ENCODE measurements at places on chromosomes 12 and 14.

DNA sequence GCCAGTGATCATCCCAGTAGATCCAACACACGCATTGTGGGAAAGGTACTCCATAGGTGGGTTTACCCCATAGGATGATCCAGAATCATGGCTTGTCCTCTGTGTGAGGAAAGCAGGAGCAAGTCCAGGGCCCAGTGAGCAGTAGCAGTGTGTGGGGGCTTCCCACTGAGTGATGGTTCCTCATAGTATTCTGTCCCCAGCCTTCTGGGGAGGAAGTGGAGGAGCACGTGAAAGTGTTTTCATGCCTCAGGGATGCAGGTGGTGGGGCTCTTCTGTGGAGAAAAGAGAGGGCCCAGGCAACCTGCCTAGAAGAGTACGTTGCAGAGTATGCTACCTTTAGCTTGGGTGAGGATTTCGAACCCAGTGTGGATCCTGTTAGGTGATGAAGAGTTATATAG lies 56.5 kb downstream of the SUSD6 start:
- DNase-seq: no peak

GRCh38 chr12:53849113-53849512 lies 89.5 kb upstream of the HOXC13 start:
- no peak for DNase-seq

DNA sequence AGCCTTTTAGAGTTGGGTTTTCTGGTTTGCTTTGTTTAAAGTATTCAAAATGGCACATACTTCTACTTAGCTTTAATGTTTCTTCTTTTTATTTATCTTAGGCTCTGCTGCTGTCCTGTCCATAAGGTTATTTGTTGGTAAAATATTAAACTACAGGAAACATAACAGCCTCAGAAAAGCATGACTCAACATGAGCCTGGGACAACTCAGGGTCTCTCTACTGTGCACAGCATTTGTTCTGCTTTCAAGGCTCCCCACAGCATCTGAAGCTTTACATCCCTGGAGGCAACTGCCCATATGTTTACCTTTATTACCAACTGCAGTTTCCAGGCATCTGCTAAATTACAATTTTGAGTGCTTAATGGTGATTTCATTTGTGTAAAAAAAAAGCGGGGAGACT lies 954.2 kb upstream of the FBXO33 start:
- DNase-seq: no peak

GRCh38 chr12:43315961-43316360 lies 236.0 kb downstream of the ADAMTS20 start:
- no peak for DNase-seq

DNA sequence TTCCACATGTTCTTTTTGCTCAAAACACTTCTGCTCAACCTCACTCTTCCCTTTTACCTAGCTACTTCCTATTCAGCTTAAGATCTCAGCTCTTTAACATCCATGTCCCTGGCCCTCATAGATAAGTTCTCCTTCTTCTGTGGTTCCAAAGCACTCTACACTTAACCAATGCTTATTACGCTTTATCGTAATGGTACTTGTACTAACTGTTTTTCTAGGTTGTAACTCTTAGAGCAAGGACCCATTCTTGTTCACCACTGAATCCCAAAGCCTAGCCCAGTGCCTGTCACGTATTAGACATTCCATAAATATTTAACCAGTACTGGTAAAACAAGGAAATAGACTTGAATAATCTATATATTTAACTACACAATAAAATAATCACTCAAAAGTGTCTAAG lies 5.3 kb downstream of the SLC41A2 start:
- no peak for DNase-seq

DNA sequence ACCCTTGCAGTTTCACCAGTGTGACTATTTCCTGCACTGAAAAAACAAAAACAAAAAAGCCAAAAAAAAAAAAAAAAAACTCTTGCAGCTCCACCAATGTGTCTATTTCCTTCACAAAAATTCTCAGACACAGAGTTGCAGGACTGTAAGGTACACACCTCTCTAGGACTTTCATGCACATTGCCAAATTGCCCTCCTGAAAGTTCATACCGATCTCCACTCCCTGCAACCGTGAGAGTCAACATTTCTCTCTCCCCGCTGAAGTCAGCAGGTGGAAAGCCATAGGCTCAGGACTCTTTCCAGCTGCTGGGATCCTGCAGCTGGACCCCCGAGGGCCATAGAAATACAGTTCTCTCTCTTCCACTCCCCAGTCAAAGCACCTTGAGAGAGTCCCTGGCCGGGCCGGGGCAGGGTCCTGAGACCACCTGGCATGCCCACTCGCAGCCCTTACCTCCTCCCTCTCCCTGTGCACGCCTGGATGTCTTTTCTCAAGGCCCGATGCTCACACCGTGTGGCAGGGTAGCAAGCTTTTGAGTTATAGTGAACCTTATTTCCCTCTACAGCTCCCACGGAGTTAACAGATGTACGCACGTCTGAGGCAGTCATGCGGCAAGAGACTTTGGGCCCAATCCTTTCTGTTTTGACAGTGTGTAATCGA lies 23.6 kb downstream of the MMAB start:
- no peak for DNase-seq

GRCh38 chr14:56569174-56569573 lies 10.4 kb upstream of the TMEM260 start:
- no peak for DNase-seq

GRCh38 chr12:85413266-85413665 lies 133.2 kb downstream of the ALX1 start:
- DNase-seq: no peak

- no peak for DNase-seq
These were observed 52.1 kb downstream of the LRCOL1 start for GRCh38 chr12:132558042-132558856.

- no peak for DNase-seq
These were observed 30.4 kb upstream of the RIMBP2 start for GRCh38 chr12:130746546-130746945.

GRCh38 chr14:29743531-29743930 lies 184.1 kb downstream of the PRKD1 start:
- DNase-seq: no peak

DNA sequence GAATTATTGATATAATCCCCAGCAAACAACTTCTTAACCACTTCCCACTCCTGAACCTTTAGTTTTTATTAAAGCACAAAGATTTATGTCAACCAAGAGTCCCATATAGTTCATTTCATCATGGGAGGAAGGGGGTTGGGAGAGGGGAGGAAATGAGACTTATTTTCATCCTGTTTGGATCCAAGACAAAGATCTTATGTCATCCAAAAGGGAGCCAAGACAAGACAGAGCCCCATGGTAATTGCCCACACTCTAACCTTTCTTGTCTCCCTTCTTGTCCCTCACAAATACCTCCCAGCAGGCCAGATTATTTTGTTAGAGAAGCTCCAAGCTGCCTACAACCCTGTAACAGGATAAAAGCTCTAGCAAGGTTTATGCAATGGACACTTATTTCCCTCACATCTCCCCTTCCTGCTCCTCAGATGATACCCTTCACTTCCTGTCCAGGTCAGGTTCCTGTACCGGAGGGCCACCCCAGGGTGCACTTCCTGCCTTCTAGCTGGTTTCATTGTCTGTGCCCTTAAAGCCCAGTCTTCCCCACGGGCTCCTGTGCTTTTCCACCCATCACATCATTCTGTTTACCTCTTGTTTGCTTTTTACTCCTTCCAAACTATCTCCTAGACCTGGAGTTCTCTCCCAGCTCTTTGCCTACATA lies 123.7 kb upstream of the MDM1 start:
- no peak for DNase-seq

GRCh38 chr12:132068250-132068649 lies 75.9 kb downstream of the DDX51 start:
- DNase-seq: no peak

Data from AG04449 (cell line).